ENCODE measurements at places on chromosomes 1 and 21. TPM values are rescaled to one million over a fixed set of nuclear protein-coding genes. Genes with fewer than 3 reads are reported as not detected.

Gene KRTAP13-1
- total RNA-seq: not detected

Gene CD101
- 0.50 TPM for total RNA-seq

Gene SEMA6C
- 0.50 TPM for total RNA-seq

Gene YTHDF2
- total RNA-seq: 84.7 TPM

Gene ACKR1
- total RNA-seq: not detected

Gene NME7
- total RNA-seq: 50.9 TPM

Gene ACTL8
- not detected for total RNA-seq

Gene LCE7A
- not detected for total RNA-seq

Data from mammary epithelial cell (primary cell).